ENCODE measurements at places on chromosomes 11 and 22.

DNA sequence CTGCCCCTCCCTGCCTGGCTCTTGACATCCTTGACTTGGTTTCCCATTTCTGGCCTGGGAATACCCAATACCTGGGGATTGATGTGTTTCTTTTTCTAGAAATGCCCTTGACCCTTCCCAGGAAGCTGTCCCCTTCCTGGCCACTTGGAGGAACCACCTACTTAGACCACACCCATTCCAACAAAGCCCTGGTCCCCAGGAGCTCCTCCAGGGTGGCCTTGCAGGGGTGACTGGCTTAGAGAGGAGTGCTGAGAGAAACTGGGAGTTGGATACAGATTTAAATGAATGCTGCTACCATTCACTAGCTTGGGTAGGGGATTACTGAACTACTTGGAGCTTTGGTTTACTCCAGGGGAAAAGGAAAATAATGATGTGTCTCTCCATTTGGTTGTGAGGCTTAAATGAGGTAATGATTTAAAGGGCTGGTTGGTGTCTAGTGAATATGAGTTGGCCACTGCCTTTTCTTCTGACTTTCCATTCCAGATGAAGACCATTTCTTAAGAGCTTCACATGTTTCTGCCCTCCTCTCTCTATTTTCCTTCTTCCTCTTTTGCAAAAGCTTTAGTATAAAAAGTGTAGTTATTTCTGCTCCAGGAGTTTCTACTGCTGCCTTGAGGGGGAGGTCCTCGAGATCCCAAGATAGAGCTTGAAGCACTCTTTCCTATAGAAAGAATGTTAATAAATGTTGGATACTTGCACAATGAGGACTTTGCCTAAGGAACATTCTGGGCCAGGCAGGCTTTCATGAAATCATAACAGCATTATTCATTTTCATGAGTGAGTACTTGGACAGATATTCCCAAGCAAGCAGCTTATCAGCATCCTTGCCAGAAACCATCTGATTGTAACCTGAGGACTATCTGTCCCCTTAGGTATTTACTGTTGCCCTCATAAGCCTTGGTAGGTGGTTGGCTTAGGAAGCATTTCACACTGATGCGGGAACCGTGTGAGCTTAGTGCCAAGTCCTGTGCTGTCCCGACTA is 22.4 kb downstream of the PANX1 start:
- DNase-seq: no peak

GRCh38 chr11:46296059-46296527 is 18.6 kb downstream of the CREB3L1 start:
- no peak for DNase-seq

- no peak for DNase-seq
These were observed 940.4 kb downstream of the DLG2 start for GRCh38 chr11:84686716-84687115.

DNA sequence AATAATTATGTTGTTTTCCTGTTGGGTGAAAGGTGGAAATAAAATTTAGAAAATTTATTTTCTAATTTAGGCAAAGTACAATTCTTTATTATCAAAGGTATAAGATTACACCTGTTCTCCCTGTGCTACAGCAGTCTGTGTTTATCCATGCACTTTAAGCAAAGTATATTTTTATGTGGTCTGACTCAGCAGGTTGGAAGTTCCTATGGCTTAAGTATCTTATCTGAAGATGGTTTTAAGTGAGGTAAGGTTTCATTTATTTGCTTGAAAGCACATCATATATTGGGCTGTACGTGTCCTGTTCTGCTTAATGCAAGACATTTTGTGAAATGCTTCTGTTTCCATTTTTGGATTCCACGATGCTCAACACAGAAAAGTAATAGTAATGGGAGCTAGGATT is 14.6 kb downstream of the PPME1 start:
- no peak for DNase-seq

DNA sequence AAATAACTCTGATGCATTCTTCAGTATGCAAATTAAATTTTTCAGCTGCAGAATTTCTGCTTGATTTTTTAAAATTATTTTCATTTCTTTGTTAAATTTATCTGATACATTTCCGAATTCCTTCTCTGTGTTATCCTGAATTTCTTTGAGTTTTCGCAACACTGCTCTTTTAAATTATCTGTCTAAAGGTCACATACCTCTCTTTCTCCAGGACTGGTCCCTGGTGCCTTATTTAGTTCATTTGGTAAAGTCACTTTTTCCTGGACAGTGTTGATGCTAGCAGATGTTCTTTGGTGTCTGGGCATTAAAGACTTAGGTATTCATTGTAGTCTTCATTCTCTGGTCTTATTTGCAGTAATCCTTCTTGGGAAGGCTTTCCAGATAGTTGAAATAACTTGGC is 577.4 kb upstream of the LUZP2 start:
- no peak for DNase-seq

DNA sequence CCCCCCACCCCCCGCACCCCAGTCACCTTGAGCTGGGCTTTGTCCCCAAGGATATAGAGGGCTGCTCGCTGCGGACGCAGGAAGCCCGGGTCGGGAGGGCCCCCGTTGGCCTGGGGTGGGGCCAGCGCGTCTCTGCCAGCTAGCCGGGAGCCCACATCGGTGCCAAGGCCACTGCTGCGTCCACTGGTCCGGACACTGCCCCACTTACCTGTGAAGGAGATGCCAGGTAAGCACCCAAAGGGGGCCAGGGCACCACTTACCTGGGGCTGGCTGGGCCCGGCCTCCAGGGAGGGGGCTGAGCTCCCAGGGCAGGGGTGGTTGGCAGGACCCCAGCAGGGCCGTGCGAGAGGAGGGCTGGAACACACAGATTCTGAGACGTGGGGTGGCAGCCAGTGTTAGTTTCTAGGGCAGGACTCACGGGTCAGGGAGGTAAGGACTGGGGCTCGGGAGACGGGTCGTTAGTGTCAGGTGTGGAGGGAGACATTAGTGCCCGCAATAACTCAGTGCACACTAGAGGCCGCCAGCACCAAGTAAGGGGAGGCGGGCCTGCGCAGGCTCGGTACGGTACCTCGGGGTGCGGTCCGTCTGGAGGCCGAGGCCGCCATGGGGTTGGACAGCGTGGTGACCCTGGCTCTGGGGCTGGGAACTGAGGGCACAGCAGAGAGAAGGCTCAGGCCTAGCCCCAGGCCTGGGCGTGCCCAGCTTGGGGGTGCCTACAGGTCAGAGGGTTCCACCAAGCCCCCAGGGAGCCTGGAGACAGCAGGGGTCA is 18.2 kb downstream of the SBF1 start:
- DNase-seq: no peak

DNA sequence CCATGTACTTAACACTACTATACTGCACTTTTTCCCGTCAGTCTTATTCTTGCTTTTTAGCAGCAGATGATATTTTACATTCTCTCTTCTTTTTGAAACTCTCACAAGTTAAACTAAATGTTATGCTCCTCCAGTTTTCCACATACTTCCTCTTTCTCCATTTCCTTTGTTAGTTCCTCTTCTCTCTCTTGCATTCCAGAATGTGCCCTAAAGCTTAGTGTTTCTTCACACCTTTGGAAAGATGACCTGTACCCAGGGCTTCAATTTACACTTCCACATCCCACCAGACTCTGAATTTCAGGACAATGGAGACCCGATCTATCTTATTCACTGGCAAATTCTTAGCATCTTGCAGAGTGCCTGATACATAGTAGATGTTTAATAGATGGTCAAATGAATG is 51.8 kb downstream of the APIP start:
- DNase-seq: no peak

GRCh38 chr22:44615146-44615545 is 86.9 kb upstream of the PRR5 start:
- DNase-seq: no peak

DNA sequence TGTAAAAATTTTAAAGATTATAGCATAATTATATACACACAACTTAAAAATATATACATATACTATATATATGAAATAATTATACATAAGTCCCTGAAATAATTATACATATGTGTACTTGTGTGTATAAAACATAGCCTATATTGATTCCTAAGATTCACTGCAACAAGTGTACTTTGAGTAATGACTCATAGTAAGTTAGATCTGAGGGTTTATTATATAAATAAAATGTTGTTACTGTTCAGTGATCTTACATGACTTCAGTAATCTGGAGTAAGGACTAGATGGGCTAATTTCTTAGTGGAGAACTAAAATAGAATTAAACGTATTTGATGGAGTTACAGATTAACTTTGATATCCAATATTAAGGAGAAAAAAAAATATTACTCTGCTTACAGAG is 350.5 kb downstream of the CNTN5 start:
- no peak for DNase-seq

GRCh38 chr11:102640946-102641345 is 15.8 kb upstream of the MMP20 start:
- no peak for DNase-seq

GRCh38 chr22:45014654-45015053 is 4.8 kb upstream of the PHF21B start:
- DNase-seq: no peak

DNA sequence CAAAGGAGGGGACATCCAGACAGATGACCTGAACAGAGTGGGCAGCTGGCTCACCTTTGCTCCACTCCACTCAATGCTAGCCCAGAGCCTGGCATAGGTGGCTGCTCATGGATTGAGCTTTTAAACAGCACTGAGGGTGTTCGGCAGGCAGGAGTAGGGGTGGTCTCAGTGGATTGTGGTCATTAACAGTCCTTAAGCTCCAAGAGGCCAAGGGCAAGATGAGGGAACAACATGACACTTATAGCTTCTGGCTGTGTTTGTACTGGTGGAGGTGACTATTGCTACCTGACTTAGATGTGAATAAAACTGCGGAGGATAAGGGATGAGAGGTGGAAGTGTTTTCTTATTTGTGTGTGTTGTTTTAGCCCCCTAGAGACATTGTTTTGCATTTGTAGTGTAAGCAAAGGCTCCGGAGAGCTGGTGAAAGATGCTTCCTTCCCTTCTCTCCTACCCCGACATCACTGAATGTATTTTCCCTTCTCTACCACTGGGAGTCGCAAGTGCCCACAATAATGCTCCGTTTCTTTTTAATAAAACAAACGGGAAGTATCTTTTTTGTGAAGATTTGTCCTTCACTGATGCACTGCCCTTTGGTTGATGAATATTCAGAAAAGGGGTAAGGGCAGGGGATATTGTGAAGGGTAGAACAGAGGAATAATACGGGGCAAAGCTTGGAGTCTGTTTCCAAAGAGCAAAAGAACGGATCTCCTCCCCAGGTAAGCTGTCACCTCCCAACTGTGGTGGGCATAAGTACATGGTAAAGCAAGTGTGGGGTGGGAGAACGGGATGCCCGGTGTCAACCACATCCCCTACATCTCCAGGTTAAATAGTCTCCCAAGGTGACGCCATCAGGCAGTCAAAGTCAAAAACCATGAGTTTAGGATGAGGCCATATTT is 27.5 kb upstream of the MTNR1B start:
- no peak for DNase-seq

- no peak for DNase-seq
These were observed 775 bp downstream of the FAM181B start for GRCh38 chr11:82732734-82733443.

DNA sequence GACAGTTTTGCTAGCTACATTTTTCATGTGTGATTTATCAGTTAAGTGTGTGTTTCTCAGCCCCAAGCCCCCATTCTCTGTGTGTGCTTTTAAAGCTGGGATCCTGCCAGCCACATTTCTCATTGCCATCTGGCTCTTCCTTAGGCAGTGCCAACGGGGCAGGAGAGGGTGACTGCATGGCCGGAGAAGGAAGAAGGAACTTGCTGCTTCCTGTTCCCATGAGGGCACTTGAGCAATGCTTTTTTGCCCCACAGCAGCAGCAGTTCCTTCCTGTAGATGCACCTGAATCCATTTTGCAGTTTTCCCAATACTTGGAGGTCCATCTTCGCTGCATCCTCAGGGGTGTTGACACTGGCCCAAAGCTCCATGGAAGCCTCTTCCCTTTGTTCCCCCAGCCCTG is 37.5 kb downstream of the TNRC6B start:
- DNase-seq: no peak

- no peak for DNase-seq
These were observed 24.2 kb downstream of the KREMEN1 start for GRCh38 chr22:29096736-29097669.

GRCh38 chr11:72950685-72951084 is 136.5 kb downstream of the ATG16L2 start:
- no peak for DNase-seq

GRCh38 chr11:11280826-11281225 is 72.2 kb downstream of the CSNK2A3 start:
- no peak for DNase-seq

DNA sequence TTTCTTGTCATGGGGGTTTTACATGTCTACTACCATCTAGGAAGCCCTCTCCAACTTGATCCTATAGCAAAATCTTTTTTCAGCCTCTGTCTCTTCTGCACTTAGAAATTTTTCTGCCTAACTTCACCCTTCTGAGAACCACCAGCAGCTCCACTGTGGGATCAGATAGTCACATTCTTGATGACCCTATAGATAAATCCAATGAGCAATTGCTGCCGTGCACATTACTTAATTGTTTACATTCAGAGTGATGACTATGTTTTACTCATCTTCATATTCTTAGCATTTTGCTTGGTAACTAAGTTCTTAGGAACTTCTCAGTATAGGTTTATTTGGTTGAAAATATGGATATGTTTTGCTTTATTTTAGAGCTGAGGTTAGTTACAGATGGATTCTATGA is 12.4 kb upstream of the ETS1 start:
- DNase-seq: no peak

DNA sequence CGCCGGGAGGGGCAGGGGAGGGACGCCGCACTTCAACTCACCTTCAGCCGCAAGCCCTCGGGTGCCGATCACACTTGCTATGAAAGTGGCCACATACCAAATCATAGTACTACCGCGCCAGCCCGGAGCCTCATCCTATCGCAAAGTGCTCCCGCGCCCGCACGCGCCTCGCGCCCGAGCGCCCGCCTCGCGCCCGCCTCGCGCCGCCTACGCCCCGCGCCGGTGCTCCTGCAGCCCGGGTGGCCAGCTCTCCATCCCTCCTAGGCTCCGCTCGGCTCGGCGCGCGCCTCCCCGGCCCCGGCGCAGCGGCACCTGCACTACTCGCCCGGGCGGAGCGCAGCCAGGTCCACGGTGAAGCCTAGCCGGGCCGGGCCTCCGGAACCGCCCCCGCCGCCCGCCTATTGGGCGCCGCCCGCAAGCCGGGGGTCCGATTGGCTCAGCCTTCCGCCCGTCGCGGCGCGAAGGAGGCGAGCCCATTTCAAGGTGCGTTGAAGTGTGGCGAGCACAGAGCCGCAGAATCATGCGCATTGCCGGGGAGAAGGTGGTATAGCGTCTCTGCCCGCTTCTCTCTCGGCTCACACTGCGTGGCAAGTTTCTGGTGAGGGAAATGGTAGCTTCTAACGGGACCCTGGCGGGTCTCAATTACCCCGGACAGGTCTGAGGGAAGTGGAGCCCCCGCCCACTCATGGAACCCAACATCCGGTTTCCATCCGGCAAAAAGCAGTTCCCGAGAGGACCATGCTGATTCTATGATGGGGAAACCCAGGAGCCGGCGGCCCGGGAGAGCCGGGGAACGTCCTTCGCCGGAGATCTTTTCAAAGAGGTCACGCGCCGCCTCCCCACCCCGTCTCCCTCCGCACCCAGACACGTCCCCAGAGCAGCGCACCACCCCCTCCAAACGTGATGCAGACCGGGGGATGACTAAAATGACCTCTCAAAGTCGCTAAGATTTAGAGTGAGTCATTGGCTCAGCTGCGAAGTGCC is at the start of gene IGSF9B:
IGSF9B (minus strand) TSS at position 319 of the 984 bp plus-strand sequence; CDS start at position 105, 214 bp downstream.
- DNase-seq: peak; percentile 77

GRCh38 chr11:58958500-58958899 is 19.2 kb downstream of the GLYATL1 start:
- DNase-seq: no peak

GRCh38 chr11:83007909-83008580 is 63.7 kb downstream of the RAB30 start:
- no peak for DNase-seq

- no peak for DNase-seq
These were observed 10.5 kb upstream of the TMEM121B start for GRCh38 chr22:17131686-17132085.

- no peak for DNase-seq
These were observed 40.6 kb downstream of the SCUBE1 start for GRCh38 chr22:43302531-43303041.

Measured in activated naive CD8-positive, alpha-beta T cell treated with anti-CD3 and anti-CD28 coated beads, Interleukin-2, amount 50 U/mL, for 16 hours (primary cell).